ENCODE measurements at places on chromosomes 11 and 22.
A peak's percentile ranks its signal among the peaks of the same experiment; 100 is the strongest.

DNA sequence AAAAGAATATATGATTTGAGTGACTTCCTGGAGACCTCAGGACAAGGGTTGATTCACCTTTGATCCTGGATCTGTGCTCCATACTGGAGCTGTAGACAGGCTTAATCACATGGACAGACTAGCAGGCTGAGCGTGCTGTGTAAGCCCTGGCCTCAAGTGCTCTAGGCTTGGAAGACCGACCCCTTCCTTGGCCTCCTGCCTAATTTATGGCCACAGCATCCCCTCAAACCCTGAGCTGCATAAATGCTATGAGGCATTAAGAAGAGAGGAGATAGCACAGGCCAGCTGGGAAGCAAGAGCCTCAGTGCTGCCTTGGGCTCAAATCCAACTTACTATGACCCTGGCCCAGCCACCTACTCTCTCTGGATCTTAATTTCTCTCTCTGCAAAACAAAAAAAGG lies 385.1 kb downstream of the BUD13 start:
- DNase-seq = no peak

DNA sequence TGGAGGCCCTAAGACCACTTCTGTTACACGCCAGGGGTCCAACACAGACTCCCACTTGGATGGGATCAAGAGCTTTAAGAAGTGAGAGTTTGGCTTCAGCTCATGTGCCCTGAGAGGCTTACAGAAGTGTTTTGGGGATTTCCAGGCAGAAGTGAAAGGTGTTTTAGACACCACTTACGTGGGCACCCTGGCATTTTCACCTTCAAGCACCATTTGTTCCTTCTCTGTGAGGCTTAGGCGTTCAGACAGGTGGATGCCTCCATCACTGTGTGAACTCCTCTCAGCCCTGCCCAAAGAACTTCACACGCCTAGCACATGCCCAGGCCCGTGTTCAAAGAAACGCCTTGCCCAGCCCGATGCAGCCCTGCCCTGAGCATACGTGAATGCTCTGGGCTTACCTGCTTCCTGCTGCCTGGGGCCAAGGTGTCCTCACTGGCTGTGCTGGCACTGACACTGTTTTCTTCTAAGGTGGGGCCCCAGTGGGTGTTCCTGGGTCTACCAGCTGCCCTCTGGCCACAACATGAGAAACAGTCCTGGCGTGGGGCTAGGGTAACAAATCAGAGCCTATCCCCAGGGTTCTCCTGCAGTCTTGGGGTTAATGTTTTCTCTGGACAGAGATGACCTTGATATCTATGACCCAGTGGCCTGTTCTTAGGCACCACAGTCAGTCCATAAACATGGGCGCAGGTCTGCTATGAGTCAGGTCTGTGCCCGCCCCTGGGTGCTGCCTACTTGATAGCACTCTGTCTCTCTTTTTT lies 34.0 kb downstream of the AMPD3 start:
- DNase-seq = peak; percentile 84

GRCh38 chr22:50313600-50313999 lies 6.2 kb upstream of the PLXNB2 start:
- no peak for DNase-seq

- DNase-seq = no peak
These were observed 35.4 kb downstream of the SBF1 start for GRCh38 chr22:50439314-50439870.

DNA sequence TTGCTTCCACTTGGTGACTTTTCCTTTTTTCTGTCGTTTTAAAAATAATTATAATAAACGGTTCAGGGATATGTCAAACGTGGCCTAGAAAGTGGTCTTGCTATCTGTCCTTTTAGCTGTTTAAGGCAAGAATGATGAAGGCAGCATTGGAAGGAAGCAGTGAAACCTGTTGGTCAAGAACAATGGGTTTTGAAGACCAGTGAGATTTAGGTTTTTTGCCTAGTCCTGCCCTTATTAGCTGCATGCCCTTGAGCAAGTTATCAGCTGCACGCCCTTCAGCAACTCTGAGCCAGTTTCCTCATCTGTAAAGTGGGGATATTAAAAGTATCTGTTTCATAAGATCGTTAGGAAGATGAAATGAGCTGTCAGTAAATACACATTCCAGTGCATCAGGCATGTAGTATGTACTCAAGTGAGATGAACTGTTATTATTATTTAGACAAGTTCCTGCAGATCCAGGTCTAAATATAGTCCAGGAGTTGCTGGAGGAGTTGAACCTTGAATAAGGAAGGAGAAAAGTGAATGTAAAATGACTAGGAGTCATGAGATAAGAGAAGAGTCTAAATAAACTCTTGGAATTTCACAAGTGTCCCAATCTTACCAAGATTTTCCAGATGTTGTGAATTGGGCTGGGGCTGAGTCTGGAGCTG lies 90.8 kb upstream of the HSD17B12 start:
- DNase-seq = peak; percentile 67

GRCh38 chr11:130710021-130710420 lies 206.3 kb downstream of the SNX19 start:
- DNase-seq = no peak

DNA sequence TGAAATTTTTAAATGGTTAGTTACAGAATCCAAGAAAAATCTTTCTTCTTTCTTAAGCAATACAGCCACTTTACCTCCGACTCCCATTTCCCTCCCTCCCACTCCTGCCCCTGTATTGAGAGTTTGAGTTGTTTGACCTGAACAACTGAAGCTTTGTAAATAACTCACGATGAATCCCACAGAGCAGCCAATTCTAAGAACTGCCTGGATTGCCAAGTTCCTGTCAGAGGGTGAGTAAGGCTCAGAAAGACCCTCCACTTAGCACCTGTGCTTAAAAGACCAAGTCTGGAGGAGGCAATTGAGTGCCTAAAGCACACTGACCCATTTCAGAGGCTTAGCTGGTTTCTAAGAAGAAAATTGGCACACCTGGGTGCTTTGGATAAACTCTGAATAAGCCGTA lies 158.5 kb downstream of the MSANTD4 start:
- DNase-seq = no peak
